ENCODE measurements at places on chromosomes 6 and 20.

DNA sequence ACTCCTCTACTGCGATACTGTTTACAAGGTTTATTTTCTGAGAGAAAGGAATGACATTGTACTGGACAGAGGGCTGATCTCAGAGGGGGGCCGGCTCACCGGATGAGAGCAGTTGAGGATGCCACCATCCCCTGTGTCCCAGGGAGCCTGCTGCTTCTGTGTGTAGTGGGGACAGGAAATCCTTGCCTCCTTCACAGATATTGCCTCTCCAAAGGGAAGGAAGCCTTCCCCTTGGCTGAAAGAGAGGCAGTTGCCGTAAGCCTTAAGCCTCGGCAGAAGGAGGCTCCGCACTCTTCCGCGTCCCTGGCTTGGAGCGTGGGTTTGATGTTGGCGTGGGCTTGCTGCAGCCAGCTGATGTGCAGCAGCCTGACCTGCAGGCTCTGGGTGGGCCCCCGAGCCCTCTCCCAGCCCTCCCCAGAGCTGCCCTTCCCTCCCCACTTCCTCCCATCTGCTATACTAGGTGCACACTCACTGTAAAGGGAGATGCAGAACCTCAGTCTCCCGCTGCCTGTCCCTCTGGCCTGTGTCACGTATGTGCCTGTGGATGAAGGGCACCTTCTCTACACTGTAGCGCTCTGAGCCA is 45.7 kb upstream of the RPS6KA2 start:
- no peak for DNase-seq

- DNase-seq: no peak
These were observed 885 bp downstream of the NTSR1 start for GRCh38 chr20:62709537-62709905.

DNA sequence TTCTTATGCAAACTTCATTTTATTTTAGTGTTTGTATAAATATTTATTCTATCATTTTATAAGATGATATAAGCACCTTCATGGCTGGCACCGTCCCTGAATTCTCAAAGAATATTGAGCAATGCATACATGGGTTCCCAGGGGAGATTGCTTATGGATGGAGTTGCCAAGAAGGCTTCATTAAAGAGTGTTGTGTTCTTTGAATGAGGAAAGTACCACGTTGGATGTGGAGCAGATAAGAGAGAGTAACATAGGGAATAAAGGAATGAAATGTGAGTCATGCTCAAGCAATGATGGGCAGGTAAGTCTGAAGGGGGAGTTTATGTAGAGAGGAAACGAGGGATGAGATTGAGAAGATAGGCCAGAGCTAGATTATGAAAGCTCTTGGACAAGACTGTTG is 10.3 kb downstream of the DSE start:
- DNase-seq: no peak

DNA sequence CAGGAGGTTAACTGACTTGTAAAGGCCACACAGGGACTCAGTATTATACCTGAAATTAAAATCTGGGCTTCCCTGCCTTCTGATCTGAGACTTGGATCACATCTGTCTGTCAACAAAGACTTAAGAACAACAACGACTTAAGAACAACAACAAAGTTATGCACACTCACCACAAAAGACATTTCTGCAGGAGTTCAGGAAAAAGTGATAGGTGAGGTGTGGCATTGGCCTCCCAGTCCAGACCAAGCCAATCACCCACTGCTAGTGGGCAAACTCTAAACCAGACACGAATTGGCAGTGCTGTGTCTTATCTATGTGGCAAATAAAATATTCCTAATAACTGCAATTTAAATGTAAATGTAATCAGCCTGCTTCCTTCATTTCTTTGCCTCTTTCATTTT is 61.3 kb downstream of the PRDM1 start:
- DNase-seq: no peak

- DNase-seq: no peak
These were observed 26.0 kb upstream of the PLAGL1 start for GRCh38 chr6:144033816-144034735.

- no peak for DNase-seq
These were observed 418.4 kb downstream of the CD109 start for GRCh38 chr6:74114428-74114827.

GRCh38 chr20:47999166-47999565 is 213.9 kb upstream of the SULF2 start:
- DNase-seq: no peak

GRCh38 chr6:35174501-35174900 is 33.4 kb upstream of the TCP11 start:
- no peak for DNase-seq

GRCh38 chr6:129181001-129181400 is 298.1 kb downstream of the LAMA2 start:
- no peak for DNase-seq

- DNase-seq: no peak
These were observed 114.7 kb downstream of the THEMIS start for GRCh38 chr6:127786109-127786508.

DNA sequence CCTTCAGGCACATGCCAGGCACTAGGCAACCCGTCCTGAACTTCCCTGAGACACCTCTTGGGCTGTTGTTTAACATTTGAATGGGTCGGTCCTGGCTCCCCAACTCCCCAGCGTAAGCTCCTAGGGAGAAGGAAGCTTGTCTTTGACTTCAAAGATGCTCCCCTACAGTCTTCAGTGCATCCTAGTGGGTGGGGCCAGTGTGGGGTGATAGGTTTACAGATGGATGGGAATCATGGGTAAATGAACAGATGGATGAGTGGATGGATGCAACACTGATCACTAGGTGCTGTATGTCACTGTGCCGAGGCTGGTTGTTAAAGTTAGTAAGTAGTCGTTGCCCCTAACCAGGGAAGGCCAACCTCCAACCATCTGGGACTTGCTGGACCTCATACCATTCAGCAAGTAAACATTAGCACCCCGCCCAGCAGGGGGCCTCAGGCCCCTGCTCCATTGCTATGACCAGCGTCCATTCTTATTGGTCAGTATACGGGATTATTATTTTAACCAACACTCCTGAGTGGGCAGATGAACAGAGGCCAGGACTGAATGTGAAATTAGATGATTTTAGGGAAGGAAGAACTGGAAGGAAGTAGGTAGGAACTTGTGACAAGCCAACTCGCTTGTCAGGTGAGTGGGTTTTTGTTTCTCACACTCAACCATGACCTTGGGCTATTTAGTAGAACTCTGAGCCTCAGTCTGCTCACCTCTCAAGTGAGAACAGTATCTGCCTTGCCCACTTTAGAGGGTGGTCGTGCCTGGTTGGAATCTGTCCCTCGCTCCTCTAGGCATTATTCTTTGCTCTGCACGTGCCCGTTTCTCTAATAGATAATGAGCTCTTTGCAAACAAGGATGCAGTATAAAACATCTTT is 82.9 kb upstream of the FOXP4 start:
- DNase-seq: no peak

Measured in stimulated activated CD8-positive, alpha-beta memory T cell treated with anti-CD3 and anti-CD28 coated beads, Interleukin-2, amount 100 ng/mL, for 1 hour (primary cell).